HFFc6 (cell line): ENCODE measurements at places on chromosomes 4 and X.

DNA sequence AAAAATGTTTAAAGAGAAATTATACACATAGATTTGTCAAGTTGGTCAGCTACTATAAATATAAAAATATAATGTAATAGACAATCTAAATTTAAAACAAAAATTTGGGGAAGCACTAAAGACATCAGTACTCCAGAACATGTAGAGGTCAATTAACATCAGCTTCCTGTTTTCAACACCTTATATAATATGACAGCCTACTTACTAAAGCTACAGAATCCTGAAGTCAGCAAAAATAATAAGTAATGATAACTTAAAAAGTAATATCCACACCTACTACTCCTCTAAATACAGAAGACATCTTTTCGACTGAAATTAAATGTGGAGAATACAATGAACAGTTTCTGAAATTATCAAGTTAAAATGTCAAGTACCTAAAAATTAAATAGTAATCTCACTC, 118.6 kb downstream of the LRBA start:
- H3K4me3 ChIP-seq, result no peak overlapping the region
- peaks cover 5% of the 10 kb centered on the region; the same call in 1 of the 2 replicates for H3K36me3 ChIP-seq
- H3K27me3 ChIP-seq, result no peaks in the 10 kb centered on the region
- DNase-seq, result no peak
- H3K27ac ChIP-seq, result no peak overlapping the region

DNA sequence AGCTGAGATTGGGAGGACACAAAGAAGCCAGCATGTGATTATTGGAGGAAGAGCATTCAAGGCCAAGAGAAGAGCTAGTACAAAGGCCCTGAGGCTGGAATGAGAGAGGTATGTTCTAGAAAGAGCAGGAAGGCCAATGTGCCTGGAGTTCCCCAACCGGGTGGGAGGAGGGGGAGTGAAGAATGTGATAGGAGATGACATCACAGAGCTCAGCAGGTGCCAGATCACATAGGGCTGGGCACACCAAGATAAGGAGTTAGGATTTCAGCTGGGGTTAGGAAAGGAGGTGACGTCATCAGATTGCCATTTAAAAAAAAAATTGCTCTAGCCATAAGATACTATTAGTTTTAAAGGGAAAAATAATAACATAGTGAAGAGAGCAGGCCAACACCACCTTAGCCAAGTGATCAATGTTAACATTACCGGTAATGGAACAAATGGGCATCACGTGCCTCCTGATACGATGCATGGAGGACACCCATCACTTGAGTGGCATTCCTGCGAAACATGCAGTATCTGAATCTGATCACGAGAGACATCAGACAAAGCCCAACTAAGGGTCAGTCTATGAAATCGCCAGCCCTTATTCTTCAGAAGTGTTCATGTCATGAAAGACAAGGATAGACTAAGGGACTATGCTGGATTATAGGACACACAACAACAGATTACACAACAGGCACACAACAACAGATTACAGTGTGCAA, 344.3 kb downstream of the BCOR start:
- DNase-seq, result no peak
- H3K4me1 ChIP-seq, result peaks cover 53% of the 10 kb centered on the region
- H3K36me3 ChIP-seq, result no peaks in the 10 kb centered on the region
- peaks cover 2% of the 10 kb centered on the region; the same call in 1 of the 2 replicates for H3K27me3 ChIP-seq
- no peak overlapping the region for H3K4me3 ChIP-seq

- peaks cover 15% of the 10 kb centered on the region for H3K36me3 ChIP-seq
- no peak overlapping the region for H3K4me3 ChIP-seq
- peaks cover 43% of the 10 kb centered on the region for H3K4me1 ChIP-seq
- no peaks in the 10 kb centered on the region for H3K27me3 ChIP-seq
- H3K27ac ChIP-seq, result no peak overlapping the region
Measured at GRCh38 chr4:102826105-102826889, 1.1 kb downstream of the UBE2D3 start.

DNA sequence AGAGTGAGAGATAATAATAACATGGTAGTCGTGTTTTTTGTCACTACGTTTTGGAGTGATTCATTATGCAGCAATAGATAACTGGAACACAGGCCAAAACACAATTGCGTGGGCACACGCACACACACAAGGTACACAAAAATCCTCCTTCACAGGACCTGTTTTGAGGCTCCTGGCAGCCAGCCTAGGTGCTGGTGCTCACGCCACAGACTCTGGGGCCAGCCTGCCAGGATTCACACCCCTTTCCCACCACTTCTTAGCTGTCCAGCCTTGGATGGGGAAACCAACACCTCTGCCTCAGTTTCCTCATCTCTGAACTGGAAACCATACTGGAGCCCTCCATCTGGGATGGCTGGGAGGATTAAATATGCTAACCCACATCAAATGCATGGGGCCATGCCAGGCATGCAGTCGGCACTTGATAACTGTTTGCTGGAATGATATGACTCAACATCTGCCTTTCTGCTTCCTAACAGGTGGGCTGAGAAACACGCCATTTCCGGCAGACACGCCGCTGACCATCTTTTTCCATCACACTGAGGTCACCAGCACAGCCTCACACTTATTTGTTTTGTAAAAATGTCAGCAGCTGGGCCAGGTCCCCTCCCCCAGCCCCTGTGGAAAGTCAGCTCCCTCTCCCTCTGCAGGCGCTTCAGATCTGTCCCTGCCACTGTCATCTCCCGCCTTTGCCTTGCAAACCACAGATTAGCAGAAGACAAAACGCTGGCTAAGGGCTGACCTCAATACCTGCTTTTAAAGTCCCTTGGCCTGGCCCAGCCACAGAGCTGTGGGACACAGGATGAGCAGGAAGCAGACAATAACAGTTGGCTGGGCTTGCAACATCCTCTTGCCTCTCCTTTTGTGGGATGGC, 237.5 kb downstream of the BCOR start:
- peaks cover 22% of the 10 kb centered on the region for H3K4me1 ChIP-seq
- no peak overlapping the region for H3K27ac ChIP-seq
- no peak overlapping the region; the same call in 1 of the 2 replicates for H3K4me3 ChIP-seq
- no peaks in the 10 kb centered on the region for H3K36me3 ChIP-seq
- H3K27me3 ChIP-seq, result no peaks in the 10 kb centered on the region

- H3K4me3 ChIP-seq, result peak overlapping the region; percentile 74
- H3K4me1 ChIP-seq, result peaks cover 23% of the 10 kb centered on the region
- H3K27ac ChIP-seq, result peak overlapping the region; percentile 62
- DNase-seq, result peak; percentile 72
- H3K36me3 ChIP-seq, result peaks cover 47% of the 10 kb centered on the region
Measured at GRCh38 chr4:71396382-71396781, 57.6 kb downstream of the SLC4A4 start.

GRCh38 chr4:76677571-76678326, 220.2 kb downstream of the SOWAHB start:
- H3K27ac ChIP-seq, result no peak overlapping the region
- H3K36me3 ChIP-seq, result no peaks in the 10 kb centered on the region
- no peaks in the 10 kb centered on the region for H3K27me3 ChIP-seq
- no peak overlapping the region for H3K4me3 ChIP-seq
- no peak for DNase-seq

DNA sequence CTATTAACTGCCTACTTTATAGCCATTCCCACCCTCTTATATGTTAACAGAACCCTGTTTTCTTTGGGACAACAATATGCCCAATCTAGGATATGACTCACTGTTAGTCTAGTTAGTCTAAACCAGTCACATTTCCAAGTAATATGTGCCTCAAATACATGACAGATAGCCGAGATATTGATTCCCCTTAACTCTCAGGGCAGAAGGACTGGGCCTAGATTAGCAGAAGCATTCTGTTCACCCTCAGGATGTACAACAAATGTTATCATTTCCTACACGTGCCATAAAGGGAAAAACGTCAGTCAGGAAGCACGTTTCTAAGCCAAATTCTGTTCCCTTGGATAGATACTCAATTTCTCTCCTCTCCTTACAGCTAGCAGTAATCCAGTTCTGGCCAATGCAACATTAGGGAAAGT, 114.1 kb downstream of the SLC10A7 start:
- no peaks in the 10 kb centered on the region for H3K27me3 ChIP-seq
- no peaks in the 10 kb centered on the region for H3K36me3 ChIP-seq
- no peak for DNase-seq

- DNase-seq, result no peak
- H3K36me3 ChIP-seq, result no peaks in the 10 kb centered on the region
- H3K4me3 ChIP-seq, result peak within 1 kb of the TSS; percentile 88
- no peak within 1 kb of the TSS for H3K27ac ChIP-seq
- H3K27me3 ChIP-seq, result peaks cover 4% of the 10 kb centered on the region
- no peaks in the 10 kb centered on the region; the same call in 1 of the 2 replicates for H3K4me1 ChIP-seq
Measured at GRCh38 chrX:106726485-106727437, at the start of gene RNF128. TSS of gene RNF128 (plus strand) at chrX:106726701. CDS start at chrX:106726914, 213 bp downstream.

- no peak overlapping the region for H3K4me3 ChIP-seq
- H3K27ac ChIP-seq, result no peak overlapping the region
- peaks cover 11% of the 10 kb centered on the region for H3K4me1 ChIP-seq
Measured at GRCh38 chrX:31593353-31593752, 521.5 kb upstream of the FTHL17 start.

GRCh38 chrX:1190596-1191145, 21.8 kb downstream of the CRLF2 start:
- H3K4me3 ChIP-seq, result no peak overlapping the region
- no peak for DNase-seq
- H3K27me3 ChIP-seq, result peaks cover 1% of the 10 kb centered on the region
- 0 out of 2 replicates have a peak, but pooled peaks cover 1% of the 10 kb centered on the region for H3K4me1 ChIP-seq

- H3K4me3 ChIP-seq, result peak overlapping the region; percentile 100
- H3K27me3 ChIP-seq, result no peaks in the 10 kb centered on the region; the same call in 1 of the 2 replicates
- H3K27ac ChIP-seq, result peak overlapping the region; percentile 93
- H3K4me1 ChIP-seq, result peaks cover 37% of the 10 kb centered on the region
Measured at GRCh38 chrX:38805432-38806389, 4.5 kb downstream of the MID1IP1 start.

DNA sequence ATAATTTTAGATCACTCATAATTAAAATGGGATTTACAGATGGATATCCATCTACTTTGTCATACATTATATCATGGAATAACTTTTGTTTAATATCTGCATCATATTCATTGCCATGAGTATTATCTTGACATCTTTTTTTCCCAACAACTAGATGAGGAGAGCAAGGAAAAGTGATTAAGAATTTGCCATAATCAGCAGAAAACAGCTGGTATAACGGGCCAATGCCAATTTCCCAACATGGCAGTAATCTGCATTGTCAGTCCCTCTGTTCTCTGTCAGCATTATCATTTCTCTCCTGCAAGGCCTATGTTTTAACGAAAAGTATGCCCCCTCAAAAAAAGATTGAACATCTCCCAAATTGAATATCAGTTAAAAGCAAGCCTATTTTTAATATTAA, 314.0 kb downstream of the FRMPD4 start:
- no peak for DNase-seq
- H3K27ac ChIP-seq, result no peak overlapping the region
- no peaks in the 10 kb centered on the region for H3K36me3 ChIP-seq
- H3K4me3 ChIP-seq, result no peak overlapping the region
- H3K4me1 ChIP-seq, result peaks cover 24% of the 10 kb centered on the region

DNA sequence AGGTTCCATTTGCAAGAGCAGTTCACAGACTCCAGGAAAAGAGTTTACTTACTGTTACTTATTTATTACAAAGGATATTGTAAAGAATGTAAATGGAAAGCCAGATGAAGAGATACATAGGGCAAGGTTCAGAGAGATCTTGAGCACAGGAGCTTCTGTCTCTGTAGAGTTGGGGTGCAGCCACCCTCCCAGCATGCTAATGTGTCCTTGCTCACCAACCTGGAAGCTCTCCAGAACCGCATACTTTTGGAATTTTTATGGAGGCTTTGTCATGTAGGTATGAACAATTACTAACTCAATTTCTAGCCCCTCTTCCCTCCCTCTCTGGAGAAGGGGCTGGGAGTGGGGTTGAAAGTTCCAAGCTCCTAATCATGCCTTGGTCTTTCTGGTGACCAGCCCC, 857.2 kb downstream of the RPA4 start:
- H3K4me3 ChIP-seq, result no peak overlapping the region
- no peaks in the 10 kb centered on the region for H3K27me3 ChIP-seq
- peak; percentile 15 for DNase-seq
- peaks cover 27% of the 10 kb centered on the region for H3K4me1 ChIP-seq
- no peaks in the 10 kb centered on the region for H3K36me3 ChIP-seq
- H3K27ac ChIP-seq, result no peak overlapping the region

- no peak overlapping the region for H3K27ac ChIP-seq
- H3K4me3 ChIP-seq, result no peak overlapping the region
- H3K36me3 ChIP-seq, result no peaks in the 10 kb centered on the region
- no peaks in the 10 kb centered on the region for H3K4me1 ChIP-seq
Measured at GRCh38 chrX:32495855-32496254, 715.5 kb downstream of the DMD start.

- no peak overlapping the region for H3K4me3 ChIP-seq
- no peak for DNase-seq
- no peaks in the 10 kb centered on the region for H3K27me3 ChIP-seq
- no peaks in the 10 kb centered on the region for H3K36me3 ChIP-seq
Measured at GRCh38 chrX:6708041-6708440, 173.1 kb upstream of the VCX3A start.

DNA sequence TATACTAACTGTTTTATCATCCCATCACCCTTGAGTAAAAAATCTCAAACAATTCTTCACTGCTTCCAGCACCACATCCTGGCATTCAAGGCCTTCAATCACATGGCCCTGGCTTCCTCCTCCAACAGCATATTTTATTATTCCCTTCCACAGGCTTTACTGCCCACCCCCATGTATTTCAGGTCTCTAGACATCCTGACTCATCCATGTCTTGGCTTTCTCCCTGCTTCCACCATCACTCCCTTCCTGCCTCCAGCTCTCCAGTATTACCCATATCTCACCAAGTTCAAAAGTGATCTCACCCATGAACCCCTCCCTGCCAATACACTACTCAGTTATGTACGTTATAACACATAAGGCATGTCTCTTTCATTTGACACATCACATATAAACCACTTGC, 34.7 kb upstream of the PLAC1 start:
- peak; percentile 28 for DNase-seq
- peak overlapping the region; percentile 88 for H3K27ac ChIP-seq
- peak overlapping the region; percentile 16; the same call in 1 of the 2 replicates for H3K4me3 ChIP-seq
- no peaks in the 10 kb centered on the region for H3K36me3 ChIP-seq
- H3K27me3 ChIP-seq, result no peaks in the 10 kb centered on the region; the same call in 1 of the 2 replicates
- peaks cover 66% of the 10 kb centered on the region for H3K4me1 ChIP-seq

DNA sequence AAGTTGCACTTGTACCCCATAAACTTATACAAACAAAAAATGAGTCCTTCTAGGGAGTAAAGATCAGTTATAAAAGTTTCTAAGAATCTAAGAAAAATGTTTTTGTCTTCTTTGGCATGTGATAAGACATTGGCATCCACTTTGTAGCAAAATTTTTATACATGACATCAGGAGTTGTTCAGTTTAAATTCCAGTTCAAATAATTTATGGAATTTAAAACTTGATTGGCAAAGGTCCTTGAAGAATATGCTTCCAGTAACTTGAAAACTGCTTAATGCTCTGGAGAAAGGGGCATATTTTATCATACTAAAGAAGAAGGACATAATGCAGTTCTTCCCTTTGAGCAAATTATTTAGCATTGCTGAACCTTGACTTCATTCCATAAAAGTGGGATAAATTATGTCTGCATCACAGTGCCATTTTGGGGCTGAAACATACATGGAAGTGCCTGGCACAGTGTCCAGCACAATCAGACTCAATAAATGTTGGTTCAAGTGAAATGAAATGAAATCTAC, 163.3 kb upstream of the IL15 start:
- H3K4me3 ChIP-seq, result no peak overlapping the region
- no peak overlapping the region for H3K27ac ChIP-seq
- no peaks in the 10 kb centered on the region for H3K36me3 ChIP-seq
- H3K27me3 ChIP-seq, result no peaks in the 10 kb centered on the region
- H3K4me1 ChIP-seq, result peaks cover 34% of the 10 kb centered on the region
